CD8-positive, alpha-beta memory T cell (primary cell): ENCODE measurements at places on chromosomes 13 and 19.

GRCh38 chr19:15112385-15112784 is 5.2 kb downstream of the SYDE1 start:
- DNase-seq, result no peak

GRCh38 chr19:47723581-47723940 is 10.3 kb downstream of the EHD2 start:
- DNase-seq, result no peak

GRCh38 chr13:21445759-21446158 is 13.3 kb downstream of the ZDHHC20 start:
- no peak for DNase-seq

DNA sequence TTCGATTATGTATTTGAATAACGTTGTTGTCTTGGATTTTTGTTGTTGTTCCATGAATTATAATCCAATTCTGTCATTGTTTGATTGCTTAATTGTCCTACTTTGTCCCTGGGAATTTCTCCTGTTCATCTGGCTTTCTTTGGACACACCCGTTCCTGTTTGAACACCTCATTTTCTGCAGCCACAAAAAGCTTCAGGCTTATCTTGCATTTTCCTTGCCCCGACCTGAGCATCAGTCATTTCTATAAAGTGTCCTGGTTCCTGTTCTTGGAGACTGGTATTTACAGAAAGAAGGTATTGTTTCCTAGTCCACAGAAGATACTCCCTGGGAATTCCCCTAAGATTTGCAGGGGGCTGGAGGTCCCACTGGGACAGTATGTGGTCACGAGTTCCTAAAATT is 731.8 kb upstream of the ARGLU1 start:
- no peak for DNase-seq

DNA sequence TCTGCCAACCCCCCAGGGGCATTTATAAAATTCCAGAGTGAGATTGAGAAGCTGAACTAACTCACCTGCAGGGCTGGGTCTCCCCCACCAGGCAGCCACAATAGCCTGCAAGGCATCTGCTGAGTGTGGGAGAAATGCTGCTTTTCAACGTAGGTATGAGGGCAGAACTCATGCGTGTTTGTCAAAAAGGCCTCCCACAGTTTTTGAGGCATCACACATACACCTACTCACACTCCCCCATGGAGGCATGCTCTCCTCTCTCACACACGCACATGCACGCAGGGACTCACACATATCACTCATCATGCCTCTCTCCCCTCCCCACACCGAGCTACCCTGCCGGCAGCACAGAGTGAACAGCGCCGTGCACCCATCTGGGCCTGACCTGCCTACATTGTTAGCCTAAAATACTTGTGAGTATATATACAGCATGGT is 390.5 kb downstream of the FGF9 start:
- peak; percentile 57 for DNase-seq

DNA sequence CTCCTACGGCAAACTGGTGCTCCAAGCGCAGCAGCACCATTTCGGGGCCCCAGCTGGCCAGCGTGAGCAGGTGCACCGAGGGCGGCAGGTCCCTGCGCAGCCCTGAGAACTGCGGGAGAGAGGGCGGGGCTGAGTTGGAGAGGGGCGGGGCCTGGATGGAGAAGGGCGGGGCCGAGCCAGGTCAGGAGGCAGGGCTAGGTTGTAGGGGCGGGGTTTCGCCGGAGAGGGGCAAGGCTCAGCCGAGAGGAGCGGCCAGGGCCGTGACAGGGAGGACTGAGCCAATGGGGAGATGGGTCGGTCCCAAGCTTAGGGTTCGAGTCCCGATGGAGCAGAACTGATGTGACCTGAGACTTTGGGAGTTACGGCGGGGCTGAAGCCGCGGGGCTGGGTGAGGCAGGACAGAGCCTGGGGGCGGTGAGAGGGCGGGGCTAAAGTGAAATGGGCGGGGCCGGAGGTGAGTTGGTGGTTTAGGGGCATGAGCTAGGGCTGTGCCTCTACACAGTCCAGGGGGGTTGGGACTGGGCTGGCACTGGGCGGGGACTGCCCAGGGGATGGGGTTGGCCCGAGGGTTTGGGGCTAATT is 19.0 kb downstream of the MAN2B1 start:
- DNase-seq, result no peak

GRCh38 chr19:41691268-41691970 is 3.3 kb upstream of the CEACAM7 start:
- DNase-seq, result no peak

GRCh38 chr19:18340990-18341868 is 831 bp downstream of the PGPEP1 start:
- DNase-seq, result peak; percentile 81

GRCh38 chr13:93660391-93661063 is 433.9 kb downstream of the GPC6 start:
- DNase-seq, result no peak

- no peak for DNase-seq
Observed at GRCh38 chr19:2627319-2627829, 75.1 kb downstream of the GNG7 start.

DNA sequence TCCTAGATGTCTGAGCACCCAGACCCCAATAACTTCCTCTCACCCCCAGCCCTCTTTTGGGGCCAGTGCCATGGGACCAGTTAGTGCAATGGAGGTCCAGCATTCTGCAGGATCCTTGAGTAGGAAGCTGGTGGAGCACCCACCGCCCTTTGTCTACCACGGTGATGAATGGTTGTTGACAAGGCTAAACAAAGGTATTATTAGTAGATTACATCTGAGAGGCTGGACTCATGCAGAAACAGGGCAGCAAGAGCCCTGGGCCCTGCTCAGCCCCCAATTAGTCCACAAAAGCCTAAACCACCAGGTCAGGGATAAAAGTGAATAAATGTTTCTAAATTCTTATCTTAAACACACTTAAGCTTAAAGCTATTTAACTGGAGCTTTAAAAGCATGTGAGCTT is 196.5 kb upstream of the TSHZ3 start:
- DNase-seq, result no peak

DNA sequence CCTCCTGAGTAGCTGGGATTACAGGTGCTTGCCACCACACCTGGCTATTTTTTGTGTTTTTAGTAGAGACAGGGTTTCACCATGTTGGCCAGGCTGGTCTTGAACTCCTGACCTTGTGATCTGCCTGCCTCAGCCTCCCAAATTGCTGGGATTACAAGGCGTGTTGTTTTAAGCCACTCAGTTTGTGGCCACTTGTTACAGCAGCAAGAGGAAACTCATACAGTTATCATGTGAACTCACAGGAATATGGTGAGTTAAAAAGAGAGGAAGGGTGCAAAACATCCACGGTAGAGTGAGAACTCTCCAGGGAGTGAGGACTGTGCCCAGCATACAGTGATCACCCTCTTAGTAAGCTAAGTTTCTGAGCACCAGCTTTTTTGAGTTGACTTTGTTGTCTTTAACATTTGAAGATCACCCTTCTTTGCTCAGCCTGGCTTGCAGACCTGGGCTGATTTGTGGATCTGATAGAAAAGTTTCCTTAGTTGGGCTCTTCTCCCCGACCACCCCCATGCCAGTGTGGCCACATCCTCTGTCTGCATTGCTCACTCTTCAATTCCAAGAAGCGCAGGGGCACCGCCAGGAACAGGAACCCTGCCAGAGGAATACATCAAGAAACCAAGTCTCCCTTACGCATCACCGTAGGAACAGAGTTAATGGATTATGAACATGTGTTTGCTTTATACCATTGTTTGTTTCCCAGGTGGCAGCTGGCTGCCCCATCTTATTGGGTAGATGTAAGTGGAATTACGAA is 16.0 kb downstream of the ALOX5AP start:
- DNase-seq, result no peak

- no peak for DNase-seq
Observed at GRCh38 chr19:13831537-13832467, 36.6 kb downstream of the ZSWIM4 start.

GRCh38 chr19:35248310-35249145 is at the start of gene LSR:
Gene LSR (plus strand): TSS chr19:35249002. CDS start chr19:35249023, 21 bp downstream.
- DNase-seq, result peak; percentile 67

DNA sequence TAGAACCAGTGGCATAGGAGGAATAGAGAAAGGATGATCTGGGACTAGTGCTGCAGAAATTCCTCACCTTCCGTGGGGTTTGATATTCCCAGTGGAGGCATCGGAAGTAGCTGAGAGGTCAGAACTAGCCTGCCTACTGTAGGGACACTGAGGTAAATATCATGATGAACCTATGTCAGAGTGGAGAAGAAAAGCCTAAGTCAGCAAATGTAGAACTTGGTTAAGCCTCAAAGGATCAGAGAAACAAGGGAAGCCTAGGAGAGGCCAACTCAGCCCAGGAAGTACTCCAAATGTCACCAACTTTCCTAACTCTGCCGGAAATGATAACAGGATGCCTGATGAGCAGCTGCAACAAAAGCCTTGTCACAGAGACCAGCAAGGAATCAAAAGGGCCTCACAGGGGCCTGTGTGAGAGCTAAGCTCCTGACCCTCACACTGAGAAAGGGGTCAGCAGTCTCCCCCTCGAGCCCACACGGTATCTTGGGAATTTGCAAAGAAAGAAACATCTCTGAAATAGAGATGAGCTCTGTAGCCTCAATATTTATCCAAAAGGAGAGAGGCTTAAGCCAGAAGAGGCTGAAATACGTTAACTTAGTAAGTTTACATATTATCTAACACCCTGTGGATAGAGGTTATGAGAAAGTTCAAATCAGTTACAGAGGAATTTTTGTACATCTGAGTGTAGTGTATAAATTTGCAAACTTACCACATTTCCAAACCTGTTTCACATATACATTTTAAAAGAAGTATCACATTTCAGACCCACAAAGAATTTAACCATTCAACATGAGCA is 1064.3 kb downstream of the DIAPH3 start:
- no peak for DNase-seq

DNA sequence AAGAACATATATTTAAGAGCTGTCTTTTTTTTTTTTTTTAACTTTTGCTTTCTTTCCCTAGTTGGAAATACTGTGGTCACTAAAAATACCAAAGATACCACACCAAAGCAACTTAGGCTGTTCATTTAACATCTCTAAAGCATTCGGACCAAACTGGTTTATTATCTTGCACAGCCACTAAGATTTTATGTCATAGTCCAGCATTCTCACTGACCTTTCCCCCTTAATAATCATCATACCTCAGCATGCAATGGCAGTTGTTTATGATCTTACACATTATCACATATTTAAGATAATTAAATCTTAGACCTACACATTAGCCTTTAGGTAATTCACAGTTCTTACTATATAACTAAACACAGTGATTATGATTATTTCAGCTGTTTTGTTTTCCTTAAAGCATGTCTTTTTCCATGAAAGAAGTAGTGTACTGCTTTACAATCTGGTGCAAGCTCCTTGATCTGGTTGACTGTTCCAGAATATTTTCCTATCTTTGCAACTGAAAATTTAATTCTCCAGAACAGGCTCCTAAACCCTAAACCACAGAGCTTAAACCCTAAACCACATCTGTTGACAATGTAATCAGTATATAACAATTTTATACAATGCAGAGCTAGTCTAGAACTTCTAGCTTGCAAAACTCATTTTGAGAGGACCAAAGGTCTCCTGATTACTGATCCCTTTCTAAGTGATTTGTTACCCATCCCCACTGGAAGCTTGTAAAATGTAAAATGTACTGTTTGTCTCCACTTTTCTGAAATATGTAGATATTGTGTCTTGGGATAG is 74.2 kb downstream of the CDK8 start:
- DNase-seq, result no peak

- DNase-seq, result no peak
Observed at GRCh38 chr19:55690109-55690768, 15.2 kb downstream of the EPN1 start.

GRCh38 chr19:52689843-52690368 is 44.9 kb downstream of the ZNF611 start:
- no peak for DNase-seq

DNA sequence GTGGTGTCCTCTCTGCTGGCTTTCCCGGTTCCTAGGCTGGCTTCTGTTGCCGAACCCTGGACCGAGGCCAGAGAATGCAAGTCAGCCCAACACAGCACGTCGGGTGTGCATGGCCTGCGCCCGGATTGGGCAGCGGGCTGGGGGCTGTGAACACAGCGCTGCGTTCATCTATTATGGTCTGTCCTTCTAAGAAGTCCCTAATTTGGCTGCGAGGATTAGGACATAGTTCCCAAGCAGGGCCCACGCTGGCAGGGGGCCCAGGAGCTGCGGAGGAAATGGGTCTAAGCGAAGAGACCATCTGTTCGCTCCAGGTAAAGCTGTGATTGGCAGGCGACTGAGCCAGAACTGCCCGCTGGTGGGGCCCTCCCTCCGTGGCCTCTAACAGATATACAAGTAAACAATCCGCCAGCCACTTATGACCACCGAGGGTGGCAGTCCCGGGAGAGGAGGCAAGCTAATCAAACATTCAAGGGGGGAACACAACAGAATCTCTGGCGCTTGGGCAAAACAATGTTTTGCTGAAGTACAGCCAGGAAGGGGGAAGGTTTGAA is 6.0 kb downstream of the SYCE2 start:
- DNase-seq, result no peak

DNA sequence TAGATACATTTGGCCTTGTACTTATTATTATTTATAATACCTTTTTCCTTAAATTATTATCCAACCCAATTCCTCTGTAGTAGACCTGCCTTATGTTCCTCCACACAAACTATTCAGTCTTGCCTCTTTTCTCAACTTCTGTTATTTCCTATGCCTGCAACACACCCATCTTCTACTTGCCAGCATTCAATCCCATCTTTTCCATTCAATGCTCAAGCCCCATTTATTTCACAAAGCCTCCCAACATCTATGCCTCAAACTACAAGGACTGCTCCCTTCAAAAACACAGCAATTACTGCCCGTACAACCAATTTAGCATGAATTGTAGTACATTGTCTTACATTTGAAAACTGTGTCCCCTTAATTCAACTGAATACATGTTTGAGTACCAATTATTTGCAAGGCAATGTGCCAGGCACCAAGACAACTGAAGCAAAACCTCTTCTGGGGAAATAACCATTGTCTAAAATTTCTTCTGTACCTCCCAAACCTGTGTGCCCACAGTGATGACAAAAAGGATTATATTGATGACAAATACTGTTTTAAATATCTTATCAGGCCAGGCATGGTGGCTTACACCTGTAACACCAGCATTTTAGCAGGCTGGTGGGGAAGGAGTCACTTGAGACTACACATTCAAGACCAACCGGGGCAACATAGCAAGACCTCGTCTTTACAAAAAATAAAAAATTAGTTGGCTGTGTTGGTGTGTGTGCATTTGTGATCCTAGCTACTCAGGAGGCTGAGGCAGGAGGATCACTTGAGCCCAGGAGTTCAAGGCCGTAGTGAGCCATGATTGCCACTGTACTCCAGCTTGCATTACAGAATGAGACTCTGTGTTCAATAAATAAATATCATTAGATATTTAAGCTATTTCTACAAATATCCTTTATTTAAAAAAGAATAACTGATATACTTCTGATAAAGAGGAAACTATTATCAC is 35.1 kb downstream of the ELF1 start:
- no peak for DNase-seq
